CD4-positive, alpha-beta T cell treated with Interferon gamma for 1 hour (primary cell): ENCODE measurements at places on chromosomes 2 and 18.

DNA sequence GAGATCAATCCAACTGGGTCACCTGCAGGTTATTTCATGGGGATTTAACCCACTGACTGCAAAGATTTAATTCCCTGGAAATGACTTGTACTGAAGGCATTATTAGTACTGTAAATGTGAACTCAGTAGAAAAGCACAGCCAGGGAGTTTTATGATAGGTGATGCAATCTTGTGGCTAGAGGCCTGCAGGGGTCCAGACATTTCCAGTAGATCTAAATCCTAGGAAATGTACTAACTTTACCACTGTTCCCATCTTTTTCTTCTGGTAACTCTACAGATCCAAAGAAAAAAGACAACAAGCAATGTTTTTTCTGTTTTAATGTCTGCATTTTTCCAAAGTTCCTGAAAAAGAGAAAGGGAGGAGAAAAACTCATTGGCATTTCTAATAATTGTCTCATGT lies 500.1 kb downstream of the ARHGAP15 start:
- DNase-seq, result no peak

GRCh38 chr2:233036162-233036838 lies 3.8 kb downstream of the NEU2 start:
- DNase-seq, result no peak

- no peak for DNase-seq
Measured at GRCh38 chr18:50507120-50507590, 52.7 kb upstream of the MAPK4 start.

DNA sequence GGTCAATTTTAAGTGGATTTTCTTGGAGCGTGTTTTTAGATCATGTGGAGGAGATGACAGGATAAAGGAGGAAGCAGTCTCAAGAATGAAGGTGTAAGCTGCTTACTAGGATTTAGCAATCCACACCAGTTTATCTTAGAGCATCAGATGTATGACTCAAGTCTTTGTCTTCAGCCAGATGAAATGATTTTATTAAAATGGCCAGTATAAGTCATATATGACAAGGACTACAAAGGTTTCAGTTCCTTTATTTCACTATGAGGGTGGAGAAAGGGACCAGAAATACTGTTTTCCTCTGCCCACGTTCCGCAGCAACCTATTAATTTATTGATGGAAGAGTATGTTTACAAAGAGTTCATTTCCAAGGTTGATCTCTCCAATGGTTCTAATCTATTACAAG lies 970.5 kb upstream of the SLC39A10 start:
- no peak for DNase-seq

DNA sequence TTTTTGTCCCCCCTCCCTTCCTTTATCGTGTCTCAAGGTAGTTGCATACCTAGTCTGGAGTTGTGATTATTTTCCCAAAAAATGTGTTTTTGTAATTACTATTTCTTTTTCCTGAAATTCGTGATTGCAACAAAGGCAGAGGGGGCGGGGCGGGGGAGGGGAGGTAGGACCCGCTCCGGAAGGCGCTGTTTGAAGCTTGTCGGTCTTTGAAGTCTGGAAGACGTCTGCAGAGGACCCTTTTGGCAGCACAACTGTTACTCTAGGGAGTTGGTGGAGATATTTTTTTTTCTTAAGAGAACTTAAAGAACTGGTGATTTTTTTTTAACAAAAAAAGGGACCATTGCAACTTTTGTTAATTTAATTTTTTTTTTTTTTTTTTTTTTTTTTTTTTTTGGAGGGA lies 2.1 kb downstream of the SOX11 start:
- no peak for DNase-seq

DNA sequence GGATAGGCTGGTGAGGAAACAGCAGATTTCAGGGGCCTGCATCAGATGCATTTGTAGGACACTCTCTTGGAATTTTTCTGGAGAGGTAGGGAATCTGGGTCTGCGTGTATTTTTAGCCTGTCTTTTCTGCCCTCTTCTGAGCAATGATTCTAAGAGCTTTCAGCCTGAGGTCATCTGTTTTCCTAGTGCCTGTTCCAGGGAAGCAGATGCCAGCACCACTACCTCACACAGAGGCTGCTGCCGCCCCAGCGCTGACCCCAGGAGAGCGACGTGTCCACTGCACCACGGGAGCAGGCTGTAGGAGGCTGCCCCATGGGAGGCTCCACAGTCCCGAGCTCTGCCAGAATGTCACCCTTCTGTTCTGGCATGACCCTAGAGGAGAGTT lies 316.5 kb downstream of the CYP26B1 start:
- no peak for DNase-seq

- no peak for DNase-seq
Measured at GRCh38 chr18:9259173-9259572, 75.4 kb upstream of the TWSG1 start.

DNA sequence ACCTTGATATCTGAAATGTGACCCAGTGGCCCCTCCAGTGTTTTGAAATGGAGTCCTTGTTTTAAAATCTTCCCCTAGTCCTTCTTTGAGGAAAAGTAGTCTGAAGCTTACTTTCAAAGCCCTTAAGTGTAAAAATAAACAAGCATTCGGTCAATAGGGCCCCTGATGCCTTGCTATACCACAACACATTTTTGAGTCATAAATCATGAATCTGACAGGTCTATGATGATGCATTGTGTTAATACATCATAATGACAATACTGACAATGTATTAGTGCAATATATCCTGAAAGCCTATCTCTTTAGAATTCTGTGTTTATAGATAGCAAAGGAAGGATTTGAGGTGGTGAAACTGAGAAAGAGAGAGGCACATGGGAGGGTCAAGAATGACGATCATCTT lies 464.2 kb downstream of the MEIS1 start:
- no peak for DNase-seq

GRCh38 chr18:61085761-61086160 lies 247.5 kb upstream of the CDH20 start:
- no peak for DNase-seq

DNA sequence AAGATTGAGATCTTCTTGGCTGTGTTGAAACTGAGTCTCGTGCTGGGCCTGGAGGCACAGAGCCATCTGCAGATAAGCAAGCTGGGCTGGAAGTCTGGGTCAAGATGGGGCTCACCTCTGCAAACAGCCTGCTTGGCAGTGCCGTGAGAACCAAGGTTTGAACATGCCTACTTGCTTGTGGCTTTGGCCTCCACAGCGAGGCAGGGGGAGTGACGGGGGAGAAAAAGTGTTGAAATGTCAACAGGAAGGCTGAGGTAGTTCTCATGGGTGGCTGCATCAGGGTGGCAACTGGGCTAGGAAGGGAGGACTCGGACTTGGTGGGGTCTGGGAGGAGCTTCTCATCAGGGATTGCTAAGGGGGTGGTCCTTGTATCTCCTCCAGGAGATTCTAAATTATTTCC lies 99.7 kb downstream of the THNSL2 start:
- no peak for DNase-seq

DNA sequence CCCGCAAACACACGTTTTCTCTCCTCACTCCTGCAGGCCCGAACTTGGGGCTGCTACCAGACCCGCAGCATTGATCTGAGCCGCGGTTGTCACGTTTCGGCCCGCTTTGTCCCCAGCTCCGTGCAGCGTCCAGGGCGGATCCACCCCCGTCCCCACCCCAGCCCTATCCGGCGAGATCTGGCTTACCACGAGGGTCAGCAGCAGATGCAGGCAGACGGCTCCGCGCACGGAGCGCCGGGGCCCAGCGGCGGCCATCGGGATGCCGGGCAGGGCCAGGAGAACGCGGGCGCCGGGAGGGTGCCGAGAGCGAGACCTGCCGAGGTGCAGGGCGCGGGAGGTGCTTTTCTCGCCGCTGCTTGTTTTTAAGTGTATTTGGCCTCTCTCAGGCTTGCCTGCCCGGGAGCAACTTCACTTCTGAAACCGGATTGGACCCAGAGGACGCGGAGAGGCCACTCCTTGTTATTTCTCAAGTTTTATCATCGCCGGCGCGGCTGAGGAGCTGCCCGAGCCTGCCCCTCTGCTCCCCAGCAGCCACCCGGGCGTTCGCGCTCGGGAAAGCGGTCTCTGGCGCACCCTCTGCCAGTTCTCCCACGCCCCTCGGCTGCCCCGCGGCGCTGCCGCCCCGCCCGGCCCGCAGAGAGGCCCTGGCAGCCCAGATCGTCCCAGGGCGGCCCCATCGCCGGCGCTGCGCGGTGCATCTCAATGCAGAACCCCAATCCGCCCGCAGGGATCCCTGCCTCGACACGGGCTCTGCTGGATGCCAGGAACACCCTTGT lies at the start of gene DSC3:
TSS of gene DSC3 (minus strand) at position 337 of the 776 bp plus-strand sequence. CDS start at position 255, 82 bp downstream.
- no peak for DNase-seq

DNA sequence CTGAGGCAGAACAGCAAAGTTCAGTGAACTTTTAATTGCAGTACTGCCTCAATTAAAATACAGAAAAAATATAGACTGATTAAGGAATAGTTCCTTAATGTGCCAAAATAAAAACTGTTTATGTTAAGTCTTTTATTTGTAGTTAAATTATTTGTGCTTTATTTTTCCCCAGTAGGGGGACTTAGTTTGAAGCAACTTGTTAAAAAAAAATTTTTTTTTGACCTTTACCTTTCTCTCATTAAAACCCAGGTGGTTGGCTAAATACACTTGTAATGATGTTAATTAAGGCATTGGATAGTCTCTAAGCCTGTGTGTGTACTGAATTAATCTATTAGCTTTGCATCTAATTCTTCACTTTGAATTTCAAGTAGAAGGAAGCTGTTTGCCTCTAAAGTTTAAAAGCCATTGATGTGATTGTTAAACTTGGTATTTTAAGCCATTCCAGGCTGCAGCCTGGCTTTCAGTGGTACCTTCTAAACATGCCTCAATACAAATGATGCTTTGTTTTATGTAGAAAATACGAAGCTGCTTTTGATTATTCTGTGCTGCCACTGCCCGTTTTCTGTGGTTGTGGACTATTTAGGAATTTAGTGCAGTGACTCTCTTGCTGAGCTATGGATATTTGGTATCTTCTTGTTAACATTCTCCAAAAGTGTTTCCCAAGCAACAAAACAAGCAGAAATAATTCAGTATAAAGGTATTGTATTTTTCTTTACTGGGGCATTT lies 102.9 kb downstream of the TANC1 start:
- no peak for DNase-seq

GRCh38 chr2:48397846-48398245 lies 132.1 kb upstream of the STON1 start:
- no peak for DNase-seq

DNA sequence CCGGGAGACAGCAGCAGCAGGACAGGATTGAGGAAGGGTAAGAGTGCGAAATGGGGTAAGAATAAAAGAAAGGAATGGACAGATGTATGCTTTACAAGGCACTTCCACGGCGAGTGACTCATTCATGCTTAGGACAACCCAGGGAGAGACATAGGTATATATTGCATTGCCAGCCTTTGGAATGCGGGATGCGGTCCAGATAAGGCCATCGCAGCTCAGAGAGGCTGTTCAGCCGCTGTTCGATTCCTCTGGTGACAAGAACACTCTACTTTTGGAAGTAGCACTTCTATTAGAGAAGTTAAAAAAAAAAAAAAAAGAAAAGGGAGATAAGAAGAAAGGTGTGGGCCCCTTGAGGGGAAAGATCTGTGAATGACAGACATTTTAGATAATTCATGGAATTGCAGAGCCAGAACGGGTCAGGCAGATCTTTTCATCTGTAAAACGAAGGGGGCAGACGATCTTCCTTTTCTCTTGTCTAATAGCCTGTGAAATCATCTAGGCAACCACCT lies 819 bp upstream of the NCOA1 start:
- DNase-seq, result no peak

- no peak for DNase-seq
Measured at GRCh38 chr2:98028101-98028561, 32.4 kb upstream of the TMEM131 start.

DNA sequence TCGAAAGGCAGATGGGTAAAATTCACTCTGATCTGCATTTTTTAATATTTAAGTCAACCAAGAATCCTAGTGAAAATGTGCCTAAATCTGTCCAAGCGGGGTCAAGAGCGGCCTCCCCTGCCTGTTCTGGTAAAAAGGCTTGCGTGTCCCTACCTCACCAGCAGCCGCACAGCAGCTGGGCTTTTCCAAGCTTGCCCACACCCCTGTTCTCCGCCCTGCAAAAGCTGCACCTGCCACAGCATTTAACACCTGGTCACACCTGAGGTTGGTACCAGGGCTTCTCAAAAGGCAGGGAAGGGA lies 25.8 kb upstream of the TMEM182 start:
- peak; percentile 1 for DNase-seq

GRCh38 chr2:78941751-78942150 lies 83.8 kb upstream of the REG3G start:
- DNase-seq, result no peak
